Cardiac fibroblast (primary cell): ENCODE measurements at places on chromosomes 1 and 21.
A peak's percentile ranks its signal among the peaks of the same experiment; 100 is the strongest.

DNA sequence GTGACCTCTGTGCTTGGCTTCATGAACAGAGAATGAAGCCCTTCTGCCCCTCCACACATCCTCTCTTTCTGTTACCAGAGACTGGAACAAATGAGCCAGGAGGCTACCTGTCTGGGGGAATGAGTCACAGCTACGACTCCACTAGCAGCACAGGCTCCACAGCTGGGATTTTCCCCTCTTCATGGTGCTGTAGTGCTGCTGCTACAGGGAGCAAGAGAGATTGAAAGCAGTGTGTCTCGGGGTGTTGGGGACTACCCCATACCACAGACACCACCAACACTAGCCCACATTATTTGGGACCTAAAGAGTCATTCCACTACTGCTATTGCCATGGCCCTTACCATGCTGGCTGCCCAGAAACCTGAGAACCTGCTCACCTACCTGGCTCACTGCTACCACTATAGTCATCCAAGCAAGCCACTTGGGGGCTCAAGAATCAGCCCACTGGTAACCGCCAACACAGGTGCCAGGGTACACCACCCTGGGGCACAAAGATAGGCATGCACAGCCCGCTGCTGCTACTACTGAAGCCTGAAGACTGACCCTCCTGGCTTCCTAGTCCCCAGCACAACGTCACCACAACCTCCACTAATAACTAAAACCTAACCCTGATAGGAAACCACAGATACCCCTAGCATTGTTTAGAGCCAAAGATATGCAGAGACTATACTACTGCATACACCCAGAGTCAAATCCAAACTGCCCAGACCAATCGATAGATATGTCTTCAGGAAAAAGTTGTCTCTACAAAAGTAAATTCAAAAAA is 17.7 kb downstream of the CD1E start:
- no peak for DNase-seq

DNA sequence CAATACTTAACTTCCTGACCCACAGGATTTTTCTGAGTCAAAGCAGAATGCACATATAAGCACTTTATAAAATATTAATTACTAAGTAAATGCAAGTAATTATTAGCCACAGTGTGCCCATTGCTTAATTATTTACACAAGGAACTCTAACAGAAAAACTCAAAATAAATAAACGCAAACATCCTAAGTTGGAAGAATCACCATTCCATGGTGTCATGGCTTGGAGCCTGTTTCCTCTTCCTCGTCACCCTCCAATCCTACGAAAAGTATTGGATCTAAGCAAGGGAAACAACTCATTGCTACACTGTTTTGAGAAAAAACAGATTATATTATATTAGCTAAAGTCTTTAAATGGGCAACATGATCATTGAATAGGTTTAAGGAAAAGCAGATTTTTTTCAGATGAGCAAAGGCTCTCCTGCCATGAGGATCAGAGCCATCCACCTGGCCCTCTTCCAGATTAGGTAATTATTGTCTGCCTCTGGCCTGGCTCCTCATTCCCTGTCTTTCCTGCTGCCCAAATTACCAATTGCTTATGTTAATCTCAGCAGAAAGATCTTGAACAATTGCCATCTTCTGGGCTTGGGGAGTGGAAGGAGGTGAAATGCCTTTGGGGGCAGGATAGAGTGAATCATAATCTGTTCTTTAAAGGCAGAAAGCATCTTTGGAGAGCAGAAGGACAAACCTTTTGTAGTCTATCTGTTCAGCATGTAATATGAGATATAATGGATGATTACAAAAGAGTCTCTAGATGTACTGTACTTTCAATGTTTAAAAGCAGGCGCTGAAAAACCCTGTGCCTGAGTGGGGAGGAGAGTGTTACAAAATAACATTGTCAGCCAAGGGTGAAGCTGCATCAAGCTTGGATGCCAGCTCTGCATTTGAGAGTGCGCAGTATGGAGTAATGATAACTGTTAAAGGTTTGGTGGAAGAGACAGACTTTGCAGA is 121.2 kb downstream of the DUSP10 start:
- peak; percentile 18 for DNase-seq

DNA sequence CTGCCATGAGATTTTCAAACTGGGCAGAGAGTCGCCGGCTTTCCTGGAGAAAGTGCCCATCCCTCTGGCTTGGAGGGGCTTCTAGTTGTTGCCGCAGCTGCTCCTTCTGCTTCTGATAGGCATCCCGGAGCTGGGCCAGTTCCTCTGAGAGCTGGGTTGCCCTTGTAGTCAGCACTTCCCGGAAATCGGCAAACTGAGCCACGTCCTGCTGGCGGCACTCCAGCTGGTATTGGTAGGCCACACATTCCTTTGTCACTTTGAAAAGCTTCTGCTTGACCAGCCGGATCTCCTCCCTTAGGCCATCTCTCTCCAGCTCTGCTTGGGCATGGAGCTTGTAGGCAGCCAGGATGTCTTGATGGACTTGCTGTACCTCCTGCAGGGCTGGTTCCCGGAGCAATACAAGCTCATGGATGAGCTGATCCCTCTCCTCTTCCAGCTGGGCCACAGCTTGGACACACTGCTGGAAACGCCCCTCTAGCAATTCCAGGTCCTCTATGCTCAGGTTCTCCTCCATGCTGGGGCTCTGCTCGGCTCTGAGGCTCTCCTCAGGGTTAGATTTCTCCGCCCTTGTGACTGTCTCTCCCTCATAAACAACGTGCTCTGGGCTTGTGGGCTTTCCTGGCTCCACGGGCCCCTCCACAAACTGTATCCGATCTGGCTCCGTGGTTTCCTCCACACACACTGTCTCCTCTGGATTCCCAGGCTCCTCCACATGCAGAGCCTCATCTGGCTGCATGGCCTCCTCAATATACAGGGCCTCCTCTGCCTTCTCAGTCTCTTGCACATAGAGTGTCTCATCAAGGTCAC is 7.3 kb downstream of the SYNC start:
- DNase-seq = peak; percentile 82

DNA sequence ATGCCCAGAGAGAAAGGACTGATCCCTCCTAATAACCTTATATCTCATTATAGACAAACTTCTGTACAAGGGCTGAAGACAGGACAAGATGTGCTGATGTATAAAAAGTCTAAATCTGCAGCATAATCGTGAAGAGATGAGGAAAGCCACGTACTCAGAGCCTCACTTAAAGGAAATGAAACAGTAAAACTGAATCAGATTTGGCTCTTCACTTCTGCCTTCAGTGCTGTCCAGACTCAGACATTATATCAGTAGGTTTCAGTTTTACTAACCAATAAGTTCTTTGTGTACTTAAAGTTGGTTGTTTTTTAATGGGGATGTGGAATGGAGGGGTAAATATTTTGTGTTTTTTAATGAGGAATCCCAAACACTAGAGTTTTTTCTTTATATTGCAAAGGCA is 45.3 kb upstream of the RGS1 start:
- peak; percentile 62 for DNase-seq

DNA sequence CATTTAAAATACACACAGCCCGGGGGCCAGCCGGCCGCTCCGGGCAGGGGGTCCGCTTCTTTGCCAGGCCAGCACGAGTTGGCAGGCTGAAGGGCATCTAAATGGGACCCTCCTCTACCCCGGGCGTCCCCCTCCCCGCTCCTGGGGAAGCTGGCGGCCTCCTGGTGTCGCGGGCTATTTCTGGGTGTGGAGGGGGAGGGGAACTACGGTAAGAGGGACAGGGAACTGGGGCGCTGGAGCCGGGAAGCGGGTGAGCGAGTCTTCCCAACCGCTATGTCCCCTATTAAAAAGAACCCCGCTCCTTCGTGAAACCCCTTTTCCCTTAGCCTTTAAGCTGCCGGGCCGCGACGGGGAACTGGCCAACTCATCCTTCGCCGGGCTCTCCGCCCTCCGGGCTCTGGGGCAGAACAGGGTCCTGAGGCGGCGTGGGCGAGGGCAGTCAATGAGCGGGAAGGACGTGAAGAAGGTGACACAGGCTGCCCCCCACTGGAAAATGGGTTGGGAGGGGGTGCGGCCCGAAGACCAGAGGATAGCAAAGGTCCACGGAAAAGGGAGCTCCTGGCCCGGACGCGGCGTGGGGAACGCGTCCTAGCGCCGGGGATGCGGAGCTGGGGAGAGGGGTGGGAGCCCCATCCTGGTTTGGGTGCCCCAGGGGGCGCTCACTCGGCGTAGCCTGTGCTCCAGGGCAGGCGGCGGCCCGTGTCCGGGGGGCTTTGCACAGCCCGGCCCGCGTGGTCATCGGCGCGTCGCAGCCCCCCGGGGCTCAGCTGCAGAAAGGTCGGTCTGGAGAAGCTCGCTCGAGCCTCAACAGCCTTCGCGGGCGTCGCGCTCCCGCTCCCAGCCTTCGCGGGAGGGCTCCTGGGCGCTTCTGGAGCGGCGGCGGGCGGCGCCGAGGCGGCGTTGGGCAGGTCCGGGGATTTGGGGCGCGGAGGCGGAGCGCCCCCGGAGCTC is 544 bp downstream of the PPM1J start:
- no peak for DNase-seq

- no peak for DNase-seq
Observed at GRCh38 chr1:212101251-212101650, 65.7 kb downstream of the DTL start.

DNA sequence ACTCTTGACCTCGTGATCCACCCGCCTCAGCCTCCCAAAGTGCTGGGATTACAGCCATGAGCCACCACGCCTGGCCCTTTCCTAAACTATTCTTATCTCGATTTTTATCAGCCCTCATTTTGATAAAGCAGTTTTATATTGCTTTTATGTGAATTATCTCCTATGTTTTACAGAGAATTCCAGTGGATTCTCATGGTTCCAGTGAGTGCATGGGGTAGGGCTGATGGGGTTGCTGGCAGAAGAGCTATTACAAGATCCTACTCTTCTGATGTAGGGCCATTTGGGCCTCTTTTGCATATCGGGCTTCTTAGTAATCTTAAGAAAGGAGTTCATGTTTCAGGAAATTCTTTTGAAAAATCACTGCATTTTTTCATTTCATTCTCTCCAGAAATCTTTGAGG is 187.6 kb downstream of the PBX1 start:
- DNase-seq = no peak

GRCh38 chr21:44752671-44753235 is 41.4 kb upstream of the TSPEAR start:
- DNase-seq = peak; percentile 16

DNA sequence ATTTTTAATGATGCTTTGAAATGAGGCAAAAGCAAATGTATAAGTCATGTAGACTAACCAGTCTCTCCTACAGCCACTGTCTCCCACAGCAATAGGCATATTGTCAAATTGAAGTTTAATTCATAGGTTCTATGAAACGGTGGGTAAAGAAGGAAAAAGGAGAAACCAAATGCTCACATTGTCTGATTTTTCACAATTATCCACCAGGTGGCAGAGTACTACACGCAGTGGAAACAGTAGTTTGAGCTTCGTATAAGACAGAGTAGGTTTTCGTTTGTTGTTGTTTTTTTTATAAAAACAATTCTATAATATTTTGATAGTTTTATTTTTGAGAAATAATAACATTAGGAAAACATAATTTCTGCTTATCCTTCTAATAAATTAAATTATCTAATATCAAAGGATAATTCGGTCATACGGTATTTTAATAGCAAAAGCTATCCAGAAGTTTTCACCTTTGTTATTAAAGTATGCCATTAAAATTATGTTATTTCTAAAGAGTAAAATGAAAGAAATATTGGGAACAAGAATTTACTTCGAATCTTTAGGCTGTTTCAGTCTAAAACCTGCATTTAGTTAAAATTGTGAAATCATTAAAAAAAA is 39.1 kb downstream of the TYW3 start:
- peak; percentile 63 for DNase-seq

- DNase-seq = no peak
Observed at GRCh38 chr1:10657088-10657847, 139.2 kb downstream of the CASZ1 start.

- DNase-seq = no peak
Observed at GRCh38 chr1:201021630-201022492, 1.7 kb downstream of the KIF21B start.

- DNase-seq = peak; percentile 77
Observed at GRCh38 chr1:201790261-201790660, 38.7 kb upstream of the IPO9 start.

DNA sequence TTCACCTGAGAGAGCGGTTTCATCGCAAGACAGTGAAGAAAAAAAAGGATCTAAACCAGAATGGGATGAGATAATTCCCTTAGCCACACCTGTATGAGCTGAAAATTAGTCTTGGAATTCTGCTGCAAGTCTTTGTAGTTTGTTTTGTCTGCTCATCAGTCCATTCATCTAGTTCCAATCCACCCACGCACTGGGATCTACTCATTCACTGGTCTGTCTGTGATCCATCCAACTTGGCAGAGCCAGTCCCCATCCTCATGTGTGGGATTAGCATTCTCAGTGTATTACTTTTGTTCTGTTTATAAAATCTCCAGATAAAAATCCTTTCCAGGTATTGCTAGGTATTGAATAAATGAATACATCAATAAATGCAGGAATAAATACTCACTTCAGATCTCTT is 266.5 kb upstream of the USP24 start:
- no peak for DNase-seq

- no peak for DNase-seq
Observed at GRCh38 chr1:26154750-26155149, 4.1 kb upstream of the FAM110D start.

GRCh38 chr1:196861429-196861828 is 26.4 kb upstream of the CFHR4 start:
- DNase-seq = no peak

GRCh38 chr1:204924013-204924759 is 53.5 kb downstream of the NFASC start:
- DNase-seq = no peak

- no peak for DNase-seq
Observed at GRCh38 chr1:5720484-5720883, 271.7 kb downstream of the NPHP4 start.

DNA sequence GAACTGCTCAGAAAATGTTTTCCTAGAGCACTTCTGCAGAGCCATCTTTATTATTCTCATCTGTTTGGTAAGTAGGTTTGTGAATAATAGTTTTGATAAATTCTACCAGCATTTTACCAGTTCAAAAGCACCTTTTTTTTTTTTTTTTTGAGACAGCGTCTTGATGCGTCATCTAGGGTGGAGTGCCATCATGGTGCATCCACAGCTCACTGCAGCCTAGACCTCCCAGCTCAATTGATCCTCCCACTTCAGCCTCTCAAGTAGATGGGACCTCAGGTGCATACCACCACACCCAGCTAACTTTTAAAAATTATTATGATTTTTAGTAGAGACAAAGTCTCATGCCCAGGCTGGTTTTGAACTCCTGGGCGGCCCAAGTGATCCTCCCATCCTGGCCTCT is 9.8 kb upstream of the RHBG start:
- no peak for DNase-seq

GRCh38 chr1:156700736-156701531 is 4.4 kb downstream of the CRABP2 start:
- no peak for DNase-seq

DNA sequence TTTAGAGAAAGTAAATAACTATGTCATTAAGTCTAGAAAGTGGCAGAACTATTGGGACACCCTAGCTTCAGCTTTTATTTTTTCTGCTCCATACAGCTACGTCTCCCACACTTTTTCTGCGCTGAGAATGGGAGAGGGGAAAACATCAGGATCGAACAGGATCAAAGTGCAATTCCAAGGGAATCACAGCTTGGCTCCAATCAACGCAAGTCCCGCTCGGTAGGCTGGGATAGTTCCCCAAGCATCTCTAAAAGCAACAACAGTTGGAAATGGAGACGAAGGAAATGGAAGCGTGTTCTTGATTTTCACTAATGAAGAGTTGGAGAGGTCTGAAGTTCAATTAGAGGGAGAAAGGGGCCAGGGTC is 536 bp downstream of the HMGCL start:
- DNase-seq = no peak

GRCh38 chr1:180136331-180136967 is 18.2 kb upstream of the QSOX1 start:
- peak; percentile 30 for DNase-seq
